ENCODE measurements at places on chromosomes 16 and 17.

GRCh38 chr17:205817-206216 lies 24.4 kb upstream of the DOC2B start:
- no peak for ATAC-seq

DNA sequence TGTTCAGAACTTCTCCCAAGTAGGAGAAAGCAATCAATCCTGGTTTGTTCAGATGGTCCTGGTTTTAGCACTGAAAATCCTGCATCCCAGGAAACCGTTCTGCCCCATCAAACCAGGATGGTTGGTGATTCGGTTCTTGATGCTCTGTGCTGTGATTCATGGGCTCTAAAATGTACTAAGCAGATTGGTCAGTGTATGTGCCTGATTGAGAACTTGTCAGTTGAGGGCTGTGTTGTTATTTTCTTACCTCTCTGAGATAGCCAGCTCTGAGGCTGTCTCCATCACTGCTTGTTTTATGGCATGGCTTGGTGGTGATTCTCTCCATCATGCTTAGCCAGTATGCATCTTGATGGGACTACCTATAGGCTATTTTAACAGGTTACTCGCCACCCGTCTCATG lies 246.9 kb upstream of the RBFOX1 start:
- ATAC-seq, result no peak

GRCh38 chr17:49224198-49224996 lies 6.2 kb downstream of the PHOSPHO1 start:
- ATAC-seq, result no peak

DNA sequence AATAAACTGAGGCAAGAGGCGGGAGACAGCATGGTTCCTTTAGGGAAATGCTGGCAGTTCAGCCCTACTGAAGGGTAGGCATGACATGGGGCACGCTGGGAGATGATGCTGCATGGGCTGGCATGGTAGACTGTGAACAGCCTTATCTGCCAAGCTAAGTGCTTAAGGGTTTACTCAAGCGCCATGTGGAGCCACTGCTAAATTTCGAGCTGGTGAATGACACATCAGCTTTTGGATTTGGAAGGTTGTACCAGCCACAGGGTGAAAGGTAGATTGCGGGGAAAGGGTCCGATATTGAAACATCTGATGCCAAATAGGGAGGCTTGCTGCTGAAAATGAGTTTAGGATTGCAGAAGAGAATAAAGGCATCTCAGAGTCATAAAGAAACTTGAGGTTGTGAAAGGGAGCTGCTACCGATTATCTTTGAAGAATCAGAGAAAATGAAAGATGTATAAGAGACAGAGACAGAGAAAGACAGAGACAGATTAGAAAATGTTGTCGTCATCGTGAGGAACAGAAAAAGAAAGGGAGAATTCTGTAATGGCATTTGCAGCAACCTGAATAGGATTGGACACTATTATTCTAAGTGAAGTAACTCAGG lies 16.3 kb downstream of the PIK3R5 start:
- no peak for ATAC-seq

- ATAC-seq, result peak; percentile 75
Measured at GRCh38 chr16:85514598-85515318, 98.4 kb upstream of the GSE1 start.

DNA sequence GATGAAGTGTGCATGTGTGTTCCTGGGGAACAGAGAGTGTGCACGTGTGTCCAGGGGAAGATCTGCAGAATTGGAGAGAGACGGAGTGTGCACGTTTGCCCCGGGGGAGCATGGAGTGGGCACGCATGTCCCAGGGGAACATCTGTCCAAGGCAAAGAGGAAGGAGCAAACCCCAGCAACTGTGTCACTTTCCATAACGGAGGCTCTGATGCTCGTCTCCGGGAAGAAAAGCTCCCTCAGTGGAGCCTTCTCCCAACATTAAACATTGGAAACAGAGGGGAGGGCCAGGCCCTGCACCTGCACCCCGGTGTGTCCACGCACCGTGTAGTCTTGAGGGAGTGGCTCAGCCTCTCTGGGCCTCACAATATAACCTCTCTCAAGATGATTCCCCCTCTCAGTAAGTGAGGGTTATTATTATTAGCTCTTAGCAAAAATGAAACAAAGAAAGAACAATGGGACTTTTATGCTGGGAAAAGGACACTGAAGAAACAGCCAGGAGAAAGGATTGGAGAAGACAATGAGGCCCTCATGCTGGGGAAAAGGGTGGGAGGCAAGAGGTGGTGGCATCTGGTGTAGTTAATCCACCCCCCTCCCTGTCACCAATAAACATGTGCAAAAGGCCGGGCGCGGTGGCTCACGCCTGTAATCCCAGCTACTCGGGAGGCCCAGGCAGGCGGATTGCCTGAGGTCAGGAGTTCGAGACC lies 7.6 kb downstream of the RAB40B start:
- no peak for ATAC-seq

DNA sequence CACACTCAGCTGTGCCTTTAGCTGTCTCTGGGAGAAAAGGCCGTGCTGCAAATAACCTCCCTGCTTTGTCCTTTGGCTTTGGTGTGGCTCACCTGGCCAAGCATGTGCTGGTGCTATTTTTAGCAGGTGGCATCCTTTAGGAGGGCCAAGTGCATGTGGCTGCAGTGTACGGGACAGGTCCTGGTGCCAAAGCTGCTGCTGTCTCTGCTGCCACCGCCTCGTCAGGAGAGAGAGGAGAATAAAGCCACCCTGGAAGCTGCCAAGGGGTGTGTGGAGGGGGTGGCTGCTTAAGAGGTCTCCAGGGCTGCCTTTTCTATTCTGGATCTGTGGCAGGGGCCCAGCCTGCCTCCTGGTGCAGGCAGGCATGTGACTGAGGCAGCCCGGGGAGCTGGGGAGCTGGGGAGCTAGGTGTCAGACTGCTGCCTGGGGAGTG lies 6.2 kb downstream of the AKAP1 start:
- ATAC-seq, result peak; percentile 57

DNA sequence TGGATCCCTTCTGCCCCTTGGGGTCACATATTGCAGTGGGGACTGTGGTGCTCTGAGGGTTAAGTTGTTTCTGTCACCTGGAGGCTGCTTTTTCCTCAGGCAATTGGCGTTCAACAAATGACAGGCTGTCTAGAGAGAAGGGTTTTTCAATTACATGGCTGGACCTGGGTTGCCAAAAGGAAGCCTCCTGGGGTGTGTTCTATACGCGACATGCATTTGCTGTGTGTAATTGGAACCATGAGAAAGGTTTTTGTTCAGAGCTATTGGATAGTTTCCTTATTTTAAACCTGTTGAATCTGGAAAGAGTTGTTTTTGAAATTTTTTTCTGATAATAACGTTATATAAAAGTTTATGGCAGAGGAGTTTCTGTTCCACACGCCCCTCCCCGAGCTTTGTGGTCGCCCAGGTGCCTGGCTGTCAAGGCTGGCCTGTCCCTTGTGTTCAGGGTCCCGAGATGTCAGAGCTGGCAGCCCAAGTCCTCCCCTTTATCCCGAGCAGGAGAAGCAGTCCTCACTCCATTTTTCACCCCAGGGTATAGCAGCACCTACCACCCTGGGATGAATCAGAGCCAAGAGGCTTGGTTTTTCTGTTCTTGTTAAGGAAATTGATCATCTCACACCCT lies 26.1 kb upstream of the ZNF750 start:
- ATAC-seq, result no peak

GRCh38 chr17:61574542-61575351 lies 16.3 kb downstream of the NACA2 start:
- ATAC-seq, result no peak

DNA sequence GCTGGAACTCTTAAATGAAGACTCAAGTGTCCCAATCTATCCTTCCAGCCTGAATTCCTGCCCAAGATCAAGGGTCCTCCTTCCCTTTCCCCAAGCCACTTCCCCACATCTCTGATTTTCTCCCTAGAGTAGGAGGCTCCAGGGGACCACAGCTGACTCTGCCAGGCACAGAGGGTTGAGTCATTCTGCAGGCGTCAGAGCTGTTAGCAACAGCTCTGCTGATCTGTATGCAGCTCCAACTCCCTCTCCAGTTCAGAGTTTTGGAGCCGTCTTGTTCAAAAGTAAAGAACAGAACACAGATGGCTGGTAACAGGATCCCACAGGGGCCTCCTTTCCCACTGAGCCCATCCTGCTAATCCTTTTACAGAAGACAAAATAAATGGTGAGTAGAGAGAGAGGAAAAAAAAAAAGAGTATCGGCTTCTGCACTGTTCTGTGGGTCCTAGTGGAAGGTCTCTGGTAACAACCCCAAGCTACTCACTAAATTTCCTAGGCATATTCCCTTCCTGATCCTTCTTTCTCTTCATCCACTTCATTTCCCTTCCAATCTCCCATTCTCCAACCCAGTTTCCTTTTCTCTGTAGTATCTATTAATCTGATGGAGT lies 13.4 kb upstream of the TAOK1 start:
- peak; percentile 84 for ATAC-seq

DNA sequence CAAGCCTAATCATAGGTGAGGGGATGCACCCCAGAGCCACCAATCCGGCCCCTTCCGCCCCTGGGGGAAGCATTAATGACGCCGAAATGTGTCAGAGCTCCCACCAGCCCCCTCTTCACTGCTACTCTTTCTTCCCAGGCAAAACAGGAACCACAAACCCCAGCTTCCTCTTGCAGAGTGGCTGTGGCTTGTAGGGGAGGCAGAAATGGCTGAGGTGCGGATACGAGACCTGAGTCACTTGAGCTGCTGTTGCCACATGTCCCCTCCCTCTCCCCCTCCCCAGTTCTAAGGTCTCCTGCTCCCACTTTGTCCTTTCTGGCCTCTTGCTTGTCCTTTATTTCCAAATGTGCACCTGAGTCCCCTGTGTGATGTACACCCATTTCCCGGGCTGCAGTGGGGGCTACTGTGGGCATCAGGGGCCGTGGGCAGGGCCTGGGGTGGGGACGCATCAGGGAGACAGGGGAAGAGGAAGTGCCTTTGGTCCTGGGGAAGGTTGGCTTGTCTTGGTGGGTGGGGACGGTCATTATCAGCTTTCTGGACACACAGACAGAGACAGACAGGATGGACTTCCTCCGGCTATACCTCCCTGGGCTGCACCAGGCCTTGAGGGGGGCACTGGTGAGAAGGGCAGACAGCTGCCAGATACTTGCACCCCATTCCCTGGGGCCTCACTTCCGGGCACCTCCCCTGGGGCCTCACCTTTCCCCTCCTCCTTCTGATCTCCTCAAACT lies at the start of gene APOBR:
TSS of gene APOBR (plus strand) at position 523 of the 731 bp plus-strand sequence. CDS start at position 562, 39 bp downstream.
- ATAC-seq, result no peak

DNA sequence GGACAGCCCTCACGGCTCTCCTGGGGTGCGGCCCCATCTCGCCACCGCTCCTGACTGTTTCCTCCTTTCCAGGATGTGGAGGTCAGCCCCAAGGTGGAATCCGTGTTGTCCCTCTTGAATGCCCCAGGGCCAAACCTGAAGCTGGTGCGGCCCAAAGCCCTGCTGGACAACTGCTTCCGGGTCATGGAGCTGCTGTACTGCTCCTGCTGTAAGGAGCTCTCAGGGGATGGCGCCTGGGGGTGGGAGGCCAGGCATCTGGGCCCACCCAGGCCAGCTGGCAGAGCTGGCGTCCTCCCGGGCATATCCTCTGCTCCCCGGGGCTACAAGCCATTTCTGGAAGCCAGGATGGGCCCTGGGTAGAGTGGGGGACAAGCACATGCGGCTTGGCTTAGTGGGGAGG lies 13.2 kb downstream of the IL34 start:
- ATAC-seq, result no peak

DNA sequence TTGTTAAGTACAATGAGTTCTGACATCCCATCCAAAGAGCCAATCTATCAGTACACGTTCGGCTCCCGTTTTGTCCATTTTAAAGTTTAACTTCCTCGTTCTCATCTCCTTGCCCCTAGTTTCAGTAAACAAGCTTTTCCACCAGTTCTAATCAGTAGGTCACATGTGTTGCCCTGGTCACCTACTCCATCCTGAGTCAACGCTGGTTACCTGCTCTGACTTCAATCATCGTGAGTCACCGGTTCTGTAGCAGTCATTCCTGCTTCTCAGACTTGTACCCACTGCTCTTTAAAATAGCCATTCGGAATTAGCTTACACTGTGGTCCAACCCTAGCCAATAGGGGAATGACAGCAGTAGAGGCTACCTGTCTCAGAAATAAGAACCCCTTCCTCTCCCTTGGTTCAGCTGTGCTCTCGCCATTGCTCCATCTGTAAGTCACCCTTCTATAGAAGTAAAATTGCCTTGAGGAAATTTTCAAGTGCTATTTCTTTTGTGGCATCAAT lies 191.0 kb downstream of the CPPED1 start:
- ATAC-seq, result no peak

DNA sequence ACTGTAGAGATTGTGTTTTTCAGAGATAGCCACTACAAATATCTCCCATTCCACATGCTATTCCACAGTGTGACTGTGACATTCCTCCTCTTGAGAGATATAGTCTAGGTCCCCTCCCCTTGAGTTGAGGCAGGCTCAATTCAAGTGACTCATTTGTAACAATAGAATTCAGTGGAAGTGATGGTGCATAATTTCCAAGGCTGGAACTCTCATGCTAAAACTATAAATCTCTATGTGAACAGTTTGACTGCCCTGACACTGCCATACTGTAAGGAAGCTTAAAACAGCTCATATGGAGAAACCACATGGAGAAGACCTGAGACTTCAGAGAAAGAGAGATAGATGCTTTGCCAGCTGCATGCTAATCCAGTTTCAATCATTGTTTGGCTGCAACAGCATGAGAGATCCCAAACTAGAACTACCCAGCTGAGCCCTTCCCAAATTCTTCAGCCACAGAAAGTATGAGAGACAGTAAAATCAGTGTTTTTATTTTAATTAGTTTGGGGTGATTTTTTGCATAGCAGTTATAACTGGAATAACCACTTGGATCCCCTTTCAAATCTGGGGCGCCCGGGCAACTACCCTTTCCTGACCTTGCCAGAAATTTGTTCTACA lies 19.5 kb upstream of the CSNK2A2 start:
- ATAC-seq, result no peak

DNA sequence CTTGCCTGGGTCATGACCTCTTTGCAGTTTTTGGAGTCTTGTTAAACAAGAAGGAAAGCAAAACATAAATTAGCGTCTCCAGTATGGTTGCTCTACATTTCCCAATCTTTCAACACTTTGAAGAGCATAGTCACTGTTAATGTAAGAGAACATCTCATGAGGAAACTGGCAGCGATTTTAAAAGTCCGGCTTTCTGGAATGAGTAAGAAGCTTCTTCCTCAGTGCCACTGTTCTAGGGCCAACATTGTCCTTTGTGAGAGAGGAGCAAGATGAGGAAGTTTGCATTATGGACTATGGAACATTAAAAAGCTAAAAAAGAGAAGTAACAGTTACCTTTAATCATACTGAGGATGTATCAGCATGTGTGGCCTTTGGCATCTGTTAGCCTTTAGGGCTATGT lies 73.1 kb downstream of the WNT3 start:
- ATAC-seq, result no peak

Measured in gastroesophageal sphincter (tissue), 4 donors.